Stimulated activated CD4-positive, alpha-beta T cell treated with anti-CD3 and anti-CD28 coated beads, Interleukin-12 subunit alpha, Interleukin-12 subunit beta, amount 100 ng/mL, for 24 hours (primary cell): ENCODE measurements at places on chromosomes 16 and 17.

GRCh38 chr17:49515196-49515770 lies 20.2 kb downstream of the NGFR start:
- no peak for DNase-seq

DNA sequence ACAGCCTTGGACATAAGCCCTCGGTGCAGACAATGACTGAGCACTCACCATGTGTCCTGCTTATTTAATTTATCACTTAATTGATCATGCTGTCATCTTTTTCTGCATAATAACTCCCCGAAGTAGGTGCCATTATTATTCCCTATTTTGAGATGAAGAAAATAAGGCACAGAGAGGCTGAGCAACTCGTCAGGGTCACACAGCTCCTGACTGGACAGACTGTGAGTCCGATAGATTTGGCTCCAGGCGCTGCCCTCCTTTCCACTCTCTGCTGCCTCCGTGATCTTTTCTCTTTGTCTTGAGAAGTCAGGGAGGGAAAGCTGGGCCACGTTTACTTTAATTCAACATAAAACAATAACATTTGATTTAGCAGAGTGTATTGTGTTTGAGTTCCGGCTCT lies 19.0 kb upstream of the N4BP1 start:
- DNase-seq = no peak

- no peak for DNase-seq
These were observed 3.8 kb downstream of the SNX29 start for GRCh38 chr16:11980136-11980844.

DNA sequence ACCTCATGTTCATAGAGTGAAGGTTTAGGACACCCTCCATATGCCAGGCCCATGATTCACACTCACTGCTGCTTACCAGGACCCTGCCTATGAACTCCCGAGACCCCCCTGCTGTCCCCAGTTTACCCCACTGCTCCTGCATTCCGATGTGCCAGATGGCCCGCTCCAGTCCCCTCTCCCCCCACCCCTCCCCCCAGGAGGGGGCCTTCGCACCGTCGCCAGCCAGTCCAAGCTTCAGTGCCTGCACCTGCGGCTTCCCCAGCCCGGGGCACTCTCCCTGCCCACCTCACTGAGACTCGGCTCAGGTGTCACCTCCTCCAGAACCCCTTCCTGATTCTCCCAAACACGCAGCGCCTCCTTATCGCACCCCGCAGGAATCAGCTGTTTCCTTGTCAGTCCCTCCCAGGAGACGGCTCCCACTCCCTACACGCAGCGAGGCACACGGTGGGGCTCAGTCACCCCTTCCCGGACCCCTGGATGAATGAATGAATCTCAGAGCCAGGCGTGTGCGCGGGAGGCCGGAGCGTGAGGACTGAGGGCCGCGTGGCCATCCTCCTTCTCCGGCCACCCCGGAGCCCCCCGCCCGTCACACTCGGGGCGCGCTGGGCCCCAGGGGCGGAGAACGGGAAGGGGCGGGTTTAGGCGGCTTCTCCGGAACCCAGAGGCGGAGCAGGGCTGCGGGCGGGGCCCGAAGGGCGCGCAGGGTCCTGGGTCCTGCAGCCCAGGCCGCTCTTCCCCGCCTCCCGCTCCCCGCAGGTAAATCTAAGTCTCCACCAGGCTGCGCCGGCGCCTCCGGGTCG lies 1.6 kb downstream of the MYO1C start:
- DNase-seq = peak; percentile 69

DNA sequence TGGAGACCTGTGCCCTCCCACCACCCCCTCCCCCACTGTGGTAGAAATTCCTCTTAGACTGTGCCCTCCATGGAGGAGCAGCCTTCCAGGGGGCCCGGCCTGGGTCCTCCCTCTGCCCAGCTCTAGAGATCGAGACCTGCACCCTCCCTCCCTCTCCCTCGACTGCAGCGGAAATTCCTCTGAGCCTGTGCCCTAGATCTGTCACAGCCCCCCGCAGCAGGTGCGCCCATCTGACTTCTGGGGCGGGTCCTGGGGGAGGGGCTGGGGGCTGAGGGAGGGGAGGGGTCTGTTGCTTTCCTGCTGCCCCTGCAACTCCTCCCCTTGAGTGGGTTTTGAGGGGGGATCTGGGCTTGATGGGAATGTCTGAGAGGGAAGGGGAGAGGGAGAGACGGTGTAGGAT lies 177.8 kb upstream of the GSE1 start:
- DNase-seq = no peak

- no peak for DNase-seq
These were observed 15.9 kb downstream of the TBX2 start for GRCh38 chr17:61415374-61416210.

DNA sequence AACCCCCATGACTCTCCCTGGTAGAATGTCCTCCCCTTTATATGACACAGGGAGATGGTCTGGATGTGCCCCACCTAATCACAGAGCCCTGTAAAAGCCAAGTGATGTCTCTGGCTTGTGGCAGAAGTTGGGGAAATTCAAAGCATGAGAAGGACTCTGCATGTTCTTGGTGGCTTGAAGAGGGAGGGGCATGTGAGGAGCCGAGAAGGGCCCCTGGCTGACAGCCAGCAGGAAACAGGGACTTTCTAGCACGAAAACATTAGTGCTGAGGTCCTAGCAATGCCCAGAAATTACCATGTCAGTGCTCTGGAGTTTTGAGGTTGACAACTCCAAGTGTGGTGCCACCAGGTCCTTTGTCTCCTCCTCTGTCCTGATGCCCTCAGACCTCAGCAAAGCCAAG lies 75.9 kb downstream of the USP22 start:
- no peak for DNase-seq

DNA sequence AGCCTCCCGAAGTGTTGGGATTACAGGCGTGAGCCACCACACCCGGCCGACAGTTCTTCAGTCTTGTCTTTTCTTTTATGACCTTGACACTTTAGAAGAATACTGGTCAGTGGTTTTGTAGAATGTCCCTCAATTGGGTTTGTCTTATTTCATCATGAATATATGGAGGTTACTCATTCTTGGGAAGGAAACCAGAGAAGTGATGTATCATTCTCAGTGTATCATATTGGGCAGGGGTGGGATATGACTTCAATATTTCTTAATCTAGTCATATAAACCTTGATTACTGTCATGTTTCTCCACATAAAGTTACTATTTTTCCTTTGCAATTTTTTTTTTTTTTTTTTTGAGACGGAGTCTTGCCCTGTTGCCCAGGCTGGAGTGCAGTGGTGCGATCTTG lies 36.9 kb downstream of the SNTB2 start:
- no peak for DNase-seq

- no peak for DNase-seq
These were observed 7.2 kb downstream of the MRPL27 start for GRCh38 chr17:50365649-50366393.

DNA sequence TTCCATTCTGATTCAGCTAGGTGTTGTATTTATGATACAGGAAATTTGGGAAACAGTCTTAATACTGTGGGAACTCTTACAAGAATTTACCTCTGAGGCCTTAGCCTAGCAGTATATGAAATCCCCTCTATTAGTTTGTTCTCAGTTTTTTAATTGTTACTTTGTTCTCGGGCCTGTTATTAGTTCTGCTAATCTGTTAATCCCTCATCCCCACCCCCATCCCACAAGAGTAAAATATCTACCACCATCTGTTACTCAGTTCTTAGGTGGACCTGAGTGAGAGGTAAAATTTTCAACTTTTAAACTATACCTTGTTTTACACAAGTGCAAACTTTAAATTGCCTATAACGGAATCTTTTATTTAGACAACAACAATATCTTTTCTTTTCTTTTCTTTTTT lies 47.0 kb downstream of the RHOT1 start:
- DNase-seq = no peak

DNA sequence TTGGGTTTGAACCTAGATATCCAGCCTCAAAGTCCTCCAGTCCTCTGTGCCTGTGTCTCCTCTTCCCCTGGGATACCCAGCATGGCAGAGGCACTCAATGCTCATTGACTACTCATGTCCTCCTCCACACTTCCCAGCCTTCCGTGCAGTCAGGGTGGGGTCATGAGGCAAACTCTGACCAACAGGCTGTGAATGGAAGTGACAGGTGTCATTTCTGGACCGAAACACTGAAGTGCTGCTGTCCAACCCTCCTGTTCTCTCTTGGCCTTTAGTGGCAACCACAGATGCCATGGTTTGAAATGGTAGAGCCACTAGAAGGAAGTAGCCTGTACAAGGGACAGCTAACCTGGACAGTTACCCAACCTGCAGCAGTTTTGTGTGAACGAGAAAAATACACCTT lies 46.7 kb upstream of the MAP3K14 start:
- DNase-seq = no peak

GRCh38 chr17:2562162-2562858 lies 31.1 kb upstream of the PAFAH1B1 start:
- DNase-seq = no peak

DNA sequence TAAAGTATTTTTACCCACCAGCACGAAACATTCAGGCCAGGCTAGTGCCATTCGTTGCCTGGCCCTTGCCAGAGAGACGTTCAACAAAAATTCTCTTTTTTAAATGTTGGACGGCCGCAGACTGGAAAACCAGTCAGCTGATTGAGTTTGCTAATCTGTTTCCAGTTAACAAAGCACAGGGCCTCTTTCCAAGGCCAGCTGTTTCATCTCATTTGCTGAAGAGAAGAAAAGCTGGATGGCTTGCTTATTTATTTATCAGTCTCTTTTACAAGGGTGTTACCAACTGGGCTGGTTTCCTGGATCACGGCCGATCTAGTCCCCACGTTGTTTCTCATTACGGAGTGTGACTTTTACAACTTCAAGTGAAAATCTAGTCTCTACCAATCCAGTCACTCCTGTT lies 418.7 kb upstream of the DYNLRB2 start:
- no peak for DNase-seq

GRCh38 chr16:12162151-12162985 lies 185.8 kb downstream of the SNX29 start:
- DNase-seq = no peak

- DNase-seq = no peak
These were observed 2.9 kb downstream of the BECN1 start for GRCh38 chr17:42821176-42821575.

GRCh38 chr16:84032458-84033178 lies 10.0 kb downstream of the SLC38A8 start:
- no peak for DNase-seq

- no peak for DNase-seq
These were observed 4.6 kb upstream of the SLFN13 start for GRCh38 chr17:35453171-35453570.

DNA sequence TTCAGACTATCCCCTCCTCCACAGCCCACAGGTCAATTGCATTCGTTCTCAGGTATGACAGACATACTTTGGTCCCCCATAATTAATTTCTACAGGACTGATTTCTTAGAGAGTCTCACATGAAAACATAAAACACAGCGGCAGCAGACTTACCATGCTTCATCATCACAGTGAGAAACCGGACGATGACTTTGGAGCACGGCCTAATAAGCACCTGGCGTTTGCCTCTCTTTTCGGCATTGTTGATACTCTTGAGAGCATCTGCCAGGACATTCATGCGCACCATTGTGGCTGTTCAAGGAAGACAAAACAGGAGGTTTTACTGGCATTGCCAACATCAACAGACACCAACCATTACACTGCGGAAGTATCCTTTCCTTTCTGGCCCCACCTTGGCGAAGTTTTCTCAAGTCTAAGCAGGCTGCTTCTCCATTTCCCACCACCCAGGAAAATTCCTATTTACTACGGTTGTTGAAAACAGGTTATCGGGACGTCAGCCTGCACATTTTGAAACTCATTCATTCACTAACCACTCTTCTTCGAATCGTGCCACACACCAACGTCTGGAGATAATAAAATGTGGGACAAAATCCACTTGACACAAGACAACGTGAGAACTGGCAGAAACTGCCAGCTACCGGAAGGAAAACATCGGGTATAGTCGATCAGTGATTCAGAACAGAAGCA lies 1.2 kb downstream of the RPS15A start:
- no peak for DNase-seq

DNA sequence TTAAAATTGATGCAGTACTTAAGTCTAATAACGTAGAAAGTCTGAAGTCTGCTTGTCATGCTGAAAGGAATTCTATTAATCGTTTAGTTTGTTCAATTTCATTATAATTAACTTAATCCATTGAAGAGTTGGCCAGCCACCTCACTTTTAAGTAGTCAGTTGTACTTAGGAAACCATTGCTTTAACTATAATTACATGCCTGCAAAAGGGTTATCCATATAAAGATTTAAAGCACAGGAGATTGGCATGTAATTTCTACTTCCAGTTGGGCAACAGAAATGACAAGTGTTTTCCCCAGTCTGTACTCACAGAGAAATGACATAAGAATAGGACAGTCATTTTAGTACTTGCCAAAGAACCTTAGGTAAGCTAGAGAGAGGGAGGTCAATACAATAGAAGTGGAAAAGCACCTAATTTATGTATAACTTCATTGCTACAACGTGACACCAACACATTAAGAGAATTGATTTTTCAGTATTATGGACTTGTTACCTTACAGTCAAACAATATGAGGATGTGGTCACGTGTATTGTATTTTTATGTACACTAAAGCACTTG lies 3.7 kb upstream of the USP32 start:
- DNase-seq = no peak

GRCh38 chr17:80263253-80264204 lies 2.9 kb downstream of the RNF213 start:
- peak; percentile 88 for DNase-seq

- no peak for DNase-seq
These were observed 12.6 kb downstream of the C1QTNF1 start for GRCh38 chr17:79036596-79036995.

GRCh38 chr17:78491236-78492115 lies 85.7 kb downstream of the DNAH17 start:
- DNase-seq = no peak

- peak; percentile 18 for DNase-seq
These were observed 200.8 kb downstream of the PRKCB start for GRCh38 chr16:24036614-24037013.

DNA sequence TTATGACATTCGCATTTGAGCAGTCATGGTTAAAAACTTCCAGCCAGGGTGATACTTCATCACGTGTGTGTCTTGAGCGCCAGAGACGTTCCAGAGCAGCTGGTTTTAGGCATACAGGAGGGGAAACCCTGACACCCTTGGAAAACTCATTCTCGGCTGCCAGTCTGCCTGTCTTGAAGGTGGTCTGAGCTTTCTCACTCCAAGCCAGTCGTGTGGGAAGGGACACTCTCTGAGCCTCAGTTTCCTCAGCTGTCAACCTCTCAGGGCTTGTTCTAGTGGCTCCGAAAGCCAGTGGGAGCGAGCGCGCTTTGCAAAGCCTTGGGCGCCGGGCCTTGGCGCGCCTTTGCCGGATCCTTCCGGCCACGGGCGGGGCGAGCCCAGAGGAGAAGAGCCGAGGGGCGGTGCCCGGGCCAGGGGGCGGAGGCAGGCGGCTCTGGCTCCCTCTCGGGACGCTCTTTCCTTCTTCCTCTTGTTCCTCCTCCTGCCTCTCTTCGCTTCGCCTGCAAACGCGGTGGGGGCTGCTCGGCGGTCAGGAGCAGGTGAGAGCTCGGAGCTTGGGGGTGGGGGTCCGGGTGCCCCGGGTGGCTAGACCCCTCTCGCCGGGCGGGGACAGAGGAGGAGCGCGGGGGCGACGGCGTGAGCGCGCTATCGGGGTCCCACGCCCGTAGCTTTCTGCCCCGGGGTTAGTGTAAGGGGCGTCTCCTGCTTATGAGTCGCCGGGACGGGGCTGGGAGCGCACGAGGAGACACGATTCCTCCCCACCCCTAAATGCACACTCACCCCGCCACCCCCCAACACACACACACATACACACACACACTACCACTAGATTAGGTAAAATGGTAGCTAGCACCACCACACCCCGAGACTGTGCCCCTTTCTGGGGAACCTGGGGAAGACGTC lies at the start of gene LDAF1:
Gene LDAF1 (plus strand): TSS at position 467 of the 903 bp plus-strand sequence. CDS start 2,509 bp downstream, outside the sequence.
- DNase-seq = peak; percentile 78
